WTC11 (cell line): ENCODE measurements at places on chromosomes 7 and 10.

GRCh38 chr7:90412458-90413184 is 9.4 kb downstream of the CLDN12 start:
- DNase-seq = peak; percentile 54

GRCh38 chr10:102157224-102157623 is 5.0 kb downstream of the NOLC1 start:
- no peak for DNase-seq

- DNase-seq = no peak
These were observed 36.8 kb upstream of the INPP5F start for GRCh38 chr10:119689016-119689580.

GRCh38 chr10:130630135-130630534 is 493.9 kb downstream of the GLRX3 start:
- DNase-seq = no peak

DNA sequence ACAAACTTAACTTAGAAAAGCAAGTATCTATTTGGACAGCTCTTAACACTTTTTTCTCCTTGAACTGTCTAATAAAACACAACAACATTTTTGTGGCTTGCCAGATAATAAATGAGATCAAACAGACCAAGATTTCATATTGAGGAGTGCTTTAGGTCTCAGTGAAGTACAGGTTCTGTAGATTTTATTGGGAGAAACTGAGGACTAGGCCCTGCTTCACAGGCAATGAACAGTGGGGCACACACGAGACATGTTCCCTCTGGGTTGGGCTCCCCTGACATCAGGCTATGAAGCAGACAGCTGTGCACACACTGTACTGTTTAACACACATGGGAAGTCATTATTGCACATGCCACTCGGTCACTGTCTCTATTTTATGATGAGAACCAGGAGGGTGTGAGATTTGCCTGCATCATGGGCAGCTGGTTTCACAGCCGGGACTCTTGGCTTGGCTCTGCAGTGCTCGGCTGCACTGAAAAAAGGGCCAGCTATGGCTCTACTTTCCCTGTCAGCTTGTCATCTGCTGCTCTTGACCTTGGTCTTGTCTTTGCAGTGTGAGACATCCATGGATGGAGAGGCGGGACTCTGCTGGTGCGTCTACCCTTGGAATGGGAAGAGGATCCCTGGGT is 4.2 kb downstream of the IGFBP1 start:
- DNase-seq = no peak

DNA sequence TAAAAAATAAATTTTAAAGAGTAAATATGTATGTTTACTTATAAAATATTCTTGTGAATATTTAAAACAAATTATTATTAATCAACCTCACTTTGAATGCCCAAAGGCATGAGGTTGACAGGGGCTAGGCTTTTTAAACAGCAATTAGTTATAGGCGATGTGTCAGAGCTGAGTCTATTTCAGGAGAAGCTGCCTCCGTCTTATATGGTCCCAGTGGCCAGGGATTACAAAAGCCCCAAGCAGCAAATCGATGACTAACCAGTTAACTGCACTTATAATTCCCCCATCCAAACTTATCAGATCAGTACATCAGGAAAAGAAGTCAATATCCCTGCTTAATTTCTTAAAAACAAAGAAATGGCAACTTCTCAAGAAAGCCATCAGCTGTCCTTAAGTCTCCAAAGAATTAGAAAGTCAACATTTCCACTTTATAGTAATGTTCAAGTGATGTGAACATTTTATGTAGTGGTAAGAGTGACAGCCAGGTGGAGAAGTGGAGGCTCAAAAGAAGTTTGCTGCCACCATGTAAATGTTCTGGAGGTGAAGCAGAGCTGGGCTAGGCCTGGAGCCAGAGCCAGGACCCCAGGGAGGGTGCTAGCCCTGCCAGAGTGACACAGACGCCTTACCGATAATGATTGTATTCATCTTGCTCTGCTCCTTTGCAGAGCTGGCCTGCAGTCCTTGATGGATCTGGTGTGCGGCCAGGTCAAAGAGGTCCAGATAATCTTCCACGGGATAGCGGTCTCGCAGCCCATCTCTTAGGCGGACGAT is 51.5 kb downstream of the CHST15 start:
- no peak for DNase-seq

- no peak for DNase-seq
These were observed 10.3 kb downstream of the TECPR1 start for GRCh38 chr7:98241674-98242241.

DNA sequence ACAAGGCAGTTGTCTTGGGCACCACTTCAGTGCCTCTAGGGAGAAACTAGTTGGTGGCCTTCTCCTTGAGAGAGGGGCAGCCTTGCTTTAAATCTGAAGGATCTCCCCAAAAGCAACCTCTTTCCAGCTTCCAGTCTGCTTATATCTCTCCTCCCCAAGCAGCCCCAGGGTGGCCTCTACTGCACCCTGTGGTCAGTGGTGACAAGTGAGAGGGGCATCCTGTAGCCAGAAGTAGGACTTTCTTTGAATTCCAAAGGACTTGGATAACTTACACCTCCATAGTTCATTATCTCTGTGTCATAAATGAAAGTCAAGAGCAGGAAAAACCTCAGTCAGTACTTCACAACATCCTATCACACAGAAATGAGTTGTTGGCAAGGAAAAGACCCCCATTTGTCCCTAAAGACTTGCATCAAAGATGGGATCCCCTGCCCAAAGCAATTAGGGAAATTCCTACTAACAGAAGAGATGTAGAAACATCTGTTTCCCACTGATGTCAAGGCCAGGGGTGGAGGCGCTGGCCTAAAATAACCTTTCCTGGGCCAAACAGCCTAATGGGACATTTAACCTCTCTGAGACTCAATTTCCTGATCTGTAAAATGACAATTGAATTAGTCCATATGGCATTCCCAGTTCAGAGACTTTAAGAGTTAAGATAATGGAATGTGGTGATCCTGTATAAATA is 44.0 kb upstream of the ANKRD1 start:
- DNase-seq = no peak

DNA sequence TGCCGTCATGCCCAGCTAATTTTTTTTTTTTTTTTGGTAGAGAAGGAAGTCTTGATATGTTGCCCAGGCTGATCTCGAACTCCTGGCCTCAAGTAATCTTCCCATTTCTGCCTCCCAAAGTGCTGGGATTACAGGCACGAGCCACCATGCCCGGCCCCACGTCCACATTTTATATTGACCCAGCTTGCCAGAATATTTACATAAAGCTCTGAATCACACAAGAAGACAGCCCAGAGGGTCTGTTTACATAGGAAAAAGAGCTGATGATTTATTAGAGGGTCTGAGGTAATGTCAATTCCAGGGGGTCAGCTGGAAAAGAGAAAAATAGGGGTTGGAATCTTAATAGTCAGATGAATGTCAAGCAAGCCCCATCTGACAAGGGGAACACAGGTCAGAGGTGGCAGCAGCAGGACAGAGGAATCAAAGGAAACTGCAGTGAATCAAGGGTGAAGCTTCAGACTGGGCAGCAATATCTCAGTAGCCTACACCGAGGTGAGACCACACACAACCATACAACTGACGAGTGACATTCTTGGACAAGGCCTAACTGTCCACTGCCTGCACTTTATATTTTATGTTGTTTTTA is 15.8 kb upstream of the SLF2 start:
- DNase-seq = no peak

DNA sequence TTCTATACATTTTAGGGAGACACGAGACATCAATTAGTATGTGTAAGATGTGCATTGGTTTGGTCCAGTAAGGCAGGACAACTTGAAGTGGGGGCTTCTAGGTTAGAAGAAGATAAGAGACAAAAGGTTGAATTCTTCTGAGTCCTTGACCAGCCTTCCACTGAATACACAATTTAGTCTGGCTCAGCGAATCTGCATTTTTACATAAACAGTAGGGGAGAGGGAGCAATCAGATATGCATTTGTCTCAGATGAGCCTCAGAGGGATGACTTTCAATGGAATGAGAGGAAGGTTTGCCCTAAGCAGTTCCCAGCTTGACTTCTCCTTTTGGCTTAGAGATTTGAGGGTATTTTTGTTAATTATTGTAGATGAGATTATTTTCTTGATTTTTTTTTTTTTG is 20.0 kb upstream of the C10orf90 start:
- no peak for DNase-seq

GRCh38 chr7:113320419-113320818 is 202.1 kb upstream of the SMIM30 start:
- DNase-seq = no peak

DNA sequence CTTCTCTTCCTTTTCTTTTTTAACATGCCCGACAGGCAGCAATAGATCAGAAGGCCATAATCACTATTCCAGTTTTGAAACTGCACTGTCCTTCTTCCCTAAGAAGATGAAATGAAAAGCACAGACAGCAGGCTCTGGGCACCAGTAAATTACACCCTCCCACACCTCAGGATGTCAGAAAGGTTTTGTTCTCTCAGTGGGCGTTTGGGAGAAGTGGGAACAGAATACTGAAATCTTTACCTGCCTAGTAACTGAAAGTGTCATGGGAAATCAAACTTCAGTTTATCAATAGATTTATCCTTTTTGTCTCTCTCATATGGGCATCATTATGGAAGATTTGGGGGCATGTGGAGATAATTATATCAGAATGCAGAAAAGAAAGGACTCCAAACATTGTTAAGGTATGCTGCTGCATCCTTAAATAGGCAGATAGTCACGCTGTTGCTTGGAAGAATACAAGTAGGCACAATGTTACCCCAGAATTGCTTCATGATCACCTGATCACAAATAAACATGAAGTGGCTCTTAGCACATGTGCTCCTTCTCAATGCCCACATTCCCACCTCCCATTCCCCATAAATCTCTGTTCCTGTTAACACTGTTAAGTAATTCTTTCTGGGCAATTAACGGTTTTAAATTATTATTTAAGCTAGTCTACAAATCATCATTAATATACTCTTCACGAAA is 113.3 kb downstream of the DOCK4 start:
- DNase-seq = no peak

GRCh38 chr7:42833411-42833810 is 78.5 kb downstream of the C7orf25 start:
- DNase-seq = no peak

GRCh38 chr10:72719941-72720592 is 28.1 kb downstream of the MCU start:
- DNase-seq = no peak

DNA sequence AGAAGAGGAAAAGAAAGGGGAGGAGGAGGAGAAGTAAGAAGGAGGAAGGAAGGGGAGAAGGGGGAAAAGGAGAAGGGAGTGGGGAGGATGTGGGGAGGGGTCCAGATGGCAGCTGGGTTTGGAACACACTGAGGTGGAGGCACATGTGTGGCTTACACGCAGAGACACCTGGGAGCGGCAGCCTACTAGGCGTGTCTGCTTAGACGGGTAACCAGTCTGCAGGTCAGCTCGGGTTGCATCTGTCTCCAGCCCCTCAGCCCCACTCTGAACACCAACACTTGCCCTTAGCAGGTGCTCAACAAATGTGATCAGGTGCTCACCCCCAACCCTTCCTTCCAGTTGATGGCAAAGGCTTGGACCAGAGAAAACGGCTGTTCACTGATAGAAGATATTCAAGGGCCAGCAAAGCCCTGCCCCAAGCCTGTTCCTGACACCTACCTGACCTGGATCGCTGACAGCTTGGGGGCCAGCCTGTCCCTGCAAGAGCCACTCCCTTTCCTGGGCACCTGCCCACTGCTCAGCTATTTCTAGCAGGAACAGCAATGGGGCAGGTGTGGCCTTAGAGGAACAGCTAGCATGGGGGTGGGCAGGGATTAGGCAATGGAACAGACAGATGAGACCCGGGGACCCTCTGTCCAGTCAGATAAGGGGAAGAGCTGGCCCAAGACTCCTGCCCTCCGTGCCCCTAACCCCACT is 70.5 kb downstream of the SH3PXD2A start:
- DNase-seq = no peak

DNA sequence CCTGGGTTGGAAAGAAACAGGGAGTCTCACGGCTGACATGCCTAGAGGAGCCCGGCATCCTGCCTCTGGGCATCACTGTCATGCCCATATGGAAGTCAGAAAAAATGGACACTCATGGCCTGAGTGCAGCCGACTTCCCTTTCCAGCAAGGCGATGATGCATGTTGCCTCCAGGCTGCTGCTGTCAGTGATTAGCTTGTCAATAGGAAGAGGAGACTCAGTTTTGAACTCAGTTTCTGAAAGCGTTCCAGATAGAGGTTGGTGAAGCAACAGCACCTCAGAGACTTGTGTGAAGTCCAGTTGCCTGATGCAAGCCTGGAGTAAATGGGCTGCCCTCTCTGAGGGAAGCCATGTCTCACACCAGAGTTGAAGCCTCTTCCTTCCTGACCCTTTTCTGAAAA is 148.4 kb downstream of the TPST1 start:
- DNase-seq = no peak

- DNase-seq = no peak
These were observed 6.4 kb upstream of the DUSP5 start for GRCh38 chr10:110491346-110491745.

DNA sequence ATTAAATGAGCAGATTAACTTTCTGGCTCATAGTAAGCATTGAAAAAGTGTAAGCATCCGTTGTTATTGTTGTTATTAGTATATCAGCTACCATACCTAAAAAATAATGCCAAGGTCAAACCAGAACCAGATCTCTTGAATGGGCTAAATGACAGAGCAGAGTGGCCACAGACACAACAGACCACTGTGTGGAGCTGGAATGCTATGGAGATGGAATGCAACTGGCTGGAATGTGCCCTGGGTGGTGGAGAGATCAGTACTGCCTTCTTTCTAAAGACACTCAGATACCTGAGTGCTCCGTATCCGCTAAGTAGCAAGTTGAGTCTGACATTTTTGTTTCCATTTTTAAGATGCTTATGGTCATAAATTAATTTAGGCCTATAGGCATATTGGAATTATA is 20.5 kb upstream of the DNAJB12 start:
- DNase-seq = peak; percentile 33

DNA sequence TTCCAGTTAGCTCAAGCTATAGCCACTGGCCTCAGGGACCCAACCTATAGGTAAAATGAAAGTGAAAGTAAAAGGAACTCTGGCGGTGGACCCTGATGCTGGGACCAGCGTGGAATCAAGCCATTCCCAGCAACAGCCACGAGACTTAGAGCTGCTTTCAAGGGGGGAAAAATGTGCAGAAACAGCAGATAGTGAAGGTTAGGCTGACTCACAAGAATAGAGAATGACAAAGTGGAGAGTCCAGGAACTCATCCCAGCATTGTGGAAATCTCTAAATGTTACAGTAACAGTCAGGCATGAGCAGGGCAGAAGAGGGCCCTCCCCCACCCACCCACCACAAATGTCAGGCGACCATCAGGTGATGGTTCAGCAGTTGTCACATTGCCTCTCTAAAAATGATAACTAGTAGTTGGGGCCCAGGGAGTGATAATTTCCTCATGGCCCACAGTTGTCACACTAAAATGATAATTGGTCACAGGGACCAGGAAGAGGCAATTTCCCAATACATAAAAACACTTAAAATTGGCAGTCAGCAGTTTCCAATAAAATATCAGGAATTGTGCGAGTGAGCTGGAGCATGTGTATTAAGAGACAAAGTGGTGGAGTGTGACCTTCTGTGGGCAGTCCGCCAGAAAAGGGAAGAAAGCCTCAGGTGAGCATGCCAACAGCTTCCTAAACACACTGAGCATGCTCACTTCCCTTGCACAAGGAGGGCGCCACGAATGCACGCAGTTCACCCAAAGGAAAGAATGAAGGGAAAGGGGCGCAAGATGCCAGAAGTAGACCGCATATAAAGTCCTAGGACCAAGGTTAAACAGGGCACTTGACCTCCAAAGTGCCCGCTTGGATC is 129.8 kb upstream of the PPP1R3A start:
- no peak for DNase-seq

GRCh38 chr7:93014410-93014809 is 103.4 kb downstream of the SAMD9 start:
- DNase-seq = no peak

- DNase-seq = peak; percentile 90
These were observed 31.5 kb downstream of the MBL2 start for GRCh38 chr10:52740913-52741675.

GRCh38 chr7:101857358-101857811 is 40.0 kb downstream of the CUX1 start:
- no peak for DNase-seq
